Fibroblast of upper back skin (primary cell): ENCODE measurements at places on chromosomes 6 and 20.

DNA sequence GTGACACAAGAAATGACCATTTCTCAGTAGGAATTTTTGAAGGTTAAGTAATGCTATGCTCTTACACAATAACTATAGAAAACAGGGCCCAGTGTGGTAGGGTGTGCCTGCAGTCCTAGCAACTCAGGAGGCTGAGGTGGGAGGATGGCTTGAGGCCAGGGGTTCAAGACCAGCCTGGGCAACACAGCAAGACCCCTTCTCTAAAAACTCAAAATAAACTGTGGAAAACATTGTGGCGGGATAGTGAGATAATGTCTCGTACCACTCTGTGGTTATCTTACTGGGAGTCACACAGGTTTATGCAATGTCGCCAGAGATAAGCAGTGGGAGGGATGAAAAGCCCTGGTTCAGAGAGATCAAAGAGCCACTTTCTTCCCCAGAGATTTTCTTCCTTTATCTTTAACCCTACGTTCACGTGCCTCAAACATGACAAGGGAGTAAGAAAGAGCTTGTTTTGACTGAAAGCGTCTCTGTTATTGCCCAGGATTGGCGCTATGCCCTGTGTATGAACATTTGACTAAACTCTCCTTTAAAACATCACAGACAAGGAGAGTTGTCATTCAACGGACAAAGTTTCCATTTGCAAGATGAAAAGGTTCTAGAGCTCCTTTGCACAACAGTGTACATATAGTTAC, 13.9 kb downstream of the GCM1 start:
- no peak for DNase-seq

- DNase-seq: no peak
Observed at GRCh38 chr20:44914924-44915323, 5.1 kb downstream of the PABPC1L start.

- DNase-seq: no peak
Observed at GRCh38 chr6:157181649-157182048, 141.7 kb downstream of the TMEM242 start.

GRCh38 chr6:57017841-57018240, 28.7 kb upstream of the KIAA1586 start:
- no peak for DNase-seq

GRCh38 chr20:58624687-58625086, 26.4 kb upstream of the STX16 start:
- DNase-seq: no peak

- DNase-seq: peak; percentile 49
Observed at GRCh38 chr20:16064989-16065707, 508.1 kb downstream of the KIF16B start.

- DNase-seq: peak; percentile 78
Observed at GRCh38 chr20:53162251-53162835, 190.2 kb downstream of the TSHZ2 start.

DNA sequence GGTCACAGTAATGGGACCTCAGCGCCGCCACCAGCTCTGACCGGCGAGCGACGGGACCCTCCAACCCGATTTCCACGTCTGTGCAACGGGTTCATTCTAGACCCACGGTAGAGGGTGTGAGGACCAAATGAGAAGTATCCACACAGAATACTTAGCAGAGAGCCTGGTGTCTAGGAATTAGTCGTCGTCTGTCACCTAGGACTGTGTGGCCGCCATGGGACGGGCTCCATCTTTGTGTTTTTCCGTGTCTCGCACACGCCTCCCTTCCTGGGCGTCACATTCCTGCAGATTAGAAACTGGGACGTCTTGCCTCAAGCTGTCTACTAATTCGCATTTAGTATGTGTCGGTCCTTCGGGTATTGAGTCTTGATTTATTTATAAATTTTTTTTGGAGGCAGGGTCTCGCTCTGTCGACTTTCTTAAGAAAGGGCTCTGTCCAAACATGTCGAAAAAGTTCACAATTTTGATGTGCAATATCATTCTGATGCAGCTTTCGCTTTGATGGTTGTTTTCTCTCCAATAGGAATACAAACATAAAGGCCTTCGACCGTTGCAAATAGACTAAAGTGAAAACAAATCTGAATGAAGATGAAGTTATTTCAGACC, 563 bp downstream of the MGME1 start:
- no peak for DNase-seq

DNA sequence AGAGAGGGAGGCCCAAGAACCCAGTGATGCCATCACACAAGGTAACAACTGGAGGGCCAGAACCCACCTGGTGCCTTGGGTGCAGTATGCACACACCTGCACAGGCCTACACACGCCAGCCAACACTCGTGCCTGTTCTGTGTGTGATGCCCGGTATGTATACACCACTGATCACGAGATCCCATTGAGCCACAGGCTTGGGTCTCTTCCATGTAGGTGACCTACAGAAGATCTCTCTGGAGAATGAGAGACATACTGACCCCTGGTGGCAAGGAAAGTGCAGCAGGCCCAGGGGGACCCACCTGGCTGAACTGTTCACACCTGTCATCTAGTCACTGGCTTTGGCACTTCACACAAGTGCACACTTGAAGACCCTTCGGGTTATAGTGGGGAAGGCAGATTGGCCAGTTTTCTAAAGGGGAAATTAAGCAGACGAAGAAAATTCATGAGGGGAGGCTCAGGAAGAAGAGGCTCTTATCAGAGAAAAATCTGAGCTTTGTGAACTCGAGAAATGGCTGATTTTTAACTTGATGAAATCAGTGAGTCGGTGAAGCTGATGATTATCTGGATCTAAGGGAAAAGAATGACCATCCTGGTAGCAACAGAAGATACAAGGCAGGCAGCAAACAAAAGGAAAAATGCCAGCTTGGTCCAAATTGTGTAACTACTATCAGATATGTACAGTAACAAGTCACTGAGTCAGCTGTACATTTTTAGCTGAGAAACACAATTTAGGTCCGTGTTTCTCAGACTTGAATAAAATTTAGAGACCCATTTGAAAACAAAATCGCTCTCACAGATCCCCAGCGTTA, 69.1 kb upstream of the PBOV1 start:
- DNase-seq: peak; percentile 28

- DNase-seq: no peak
Observed at GRCh38 chr20:62269871-62270270, 31.6 kb downstream of the OSBPL2 start.

DNA sequence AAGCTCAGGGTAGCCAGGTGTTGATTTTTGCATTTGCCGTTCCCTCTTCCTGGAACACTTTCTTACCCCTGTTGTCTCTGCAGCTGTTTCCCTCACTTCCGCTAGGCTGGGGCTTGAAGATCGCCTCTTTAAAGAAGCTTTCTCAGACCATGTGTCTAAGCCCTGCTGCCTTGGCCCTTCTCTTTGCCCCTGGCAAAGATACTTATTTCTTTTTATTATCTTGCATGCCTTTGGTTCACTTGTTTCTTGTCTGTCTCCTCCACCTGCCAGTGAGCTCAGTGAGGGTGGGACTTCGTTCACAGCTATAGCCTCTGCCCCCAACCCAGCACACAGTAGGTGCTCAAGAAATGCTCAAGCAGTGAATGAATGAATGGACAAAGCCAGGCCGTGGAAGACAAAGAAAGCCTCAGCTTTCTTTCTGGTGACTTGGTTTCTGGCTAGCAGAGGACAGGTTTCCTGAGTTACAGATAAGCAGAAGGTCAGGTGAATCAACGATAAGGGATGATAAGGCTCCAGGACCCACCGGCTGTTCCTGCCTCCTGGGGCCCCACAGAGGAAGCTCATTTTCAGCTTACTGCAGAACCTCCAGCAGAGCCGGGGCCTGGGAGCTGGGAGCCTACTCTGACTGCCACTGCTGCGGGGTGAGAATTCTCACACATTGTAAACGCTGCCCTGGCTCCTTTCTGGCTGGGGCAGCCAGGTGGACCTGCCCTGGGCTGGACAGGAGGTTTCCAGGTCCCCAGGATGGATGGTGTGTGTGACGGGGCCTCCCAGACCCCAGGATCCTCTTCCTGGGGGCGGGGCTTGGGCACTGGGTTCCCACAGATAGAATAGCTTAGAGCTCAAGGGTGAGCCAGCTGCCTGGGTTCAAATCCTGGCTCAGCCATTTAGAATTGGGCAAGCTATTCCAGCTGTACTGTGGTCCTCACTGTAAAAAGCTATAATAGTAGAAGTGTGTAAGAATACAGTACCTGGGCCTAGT, 29.8 kb downstream of the SNAI1 start:
- DNase-seq: no peak

GRCh38 chr6:115643762-115644161, 416.9 kb downstream of the FRK start:
- DNase-seq: peak; percentile 73

DNA sequence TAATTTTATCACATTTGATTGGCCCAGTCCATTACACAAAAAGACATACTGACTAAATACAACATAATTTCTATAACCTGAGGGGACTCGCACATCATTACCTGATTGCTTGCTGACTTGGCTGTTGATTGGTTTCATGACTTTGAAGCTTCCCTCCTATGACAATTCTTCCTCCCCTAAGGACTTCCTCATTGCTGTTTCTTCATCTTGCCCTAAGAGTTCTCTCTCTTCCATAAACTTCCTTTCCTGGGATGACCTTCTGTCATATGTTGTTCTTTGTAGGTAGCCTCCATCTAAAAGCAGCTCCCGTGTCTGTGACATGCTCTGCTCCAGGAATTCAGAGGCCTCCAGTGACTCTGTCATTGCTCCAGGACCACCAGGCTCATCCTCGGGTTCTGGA, 22.6 kb downstream of the RSPH3 start:
- DNase-seq: no peak

- DNase-seq: no peak
Observed at GRCh38 chr20:20051767-20052073, 546 bp downstream of the CRNKL1 start.

DNA sequence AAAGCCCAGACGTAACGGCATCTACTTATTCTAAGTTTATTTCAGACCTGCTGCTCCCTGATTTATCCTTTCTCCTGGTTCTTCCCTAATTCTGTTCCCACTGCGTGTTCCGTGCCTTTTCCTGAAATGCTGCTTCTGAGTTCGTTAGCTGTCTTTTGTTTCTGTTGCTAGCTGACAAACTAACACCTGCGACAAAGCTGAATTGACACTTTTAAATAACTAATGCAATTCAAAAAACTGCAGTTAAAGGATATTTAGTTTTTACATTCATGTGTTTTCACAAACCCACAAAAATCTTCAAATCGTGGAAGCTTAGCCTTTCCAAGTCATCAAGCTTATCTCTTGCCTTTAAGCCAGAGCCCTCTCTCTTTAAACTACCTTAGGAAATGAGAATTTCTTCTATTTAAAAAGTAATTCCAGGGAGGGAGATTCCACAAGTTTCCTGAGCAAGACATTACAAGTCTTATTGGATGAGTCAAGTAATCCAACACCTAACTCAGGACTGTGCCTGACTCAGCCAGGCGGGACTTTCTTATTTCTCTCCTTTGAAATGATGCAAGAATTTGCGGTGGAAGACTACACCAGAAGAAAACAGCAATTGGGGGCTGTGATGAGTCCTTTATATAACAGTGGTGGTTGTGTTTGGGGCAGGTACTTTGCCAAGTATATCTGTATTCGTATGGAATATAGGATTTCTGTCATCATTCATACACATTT, 6.3 kb downstream of the ADTRP start:
- DNase-seq: peak; percentile 98

- DNase-seq: peak; percentile 36
Observed at GRCh38 chr6:104527761-104528415, 331.8 kb downstream of the HACE1 start.

DNA sequence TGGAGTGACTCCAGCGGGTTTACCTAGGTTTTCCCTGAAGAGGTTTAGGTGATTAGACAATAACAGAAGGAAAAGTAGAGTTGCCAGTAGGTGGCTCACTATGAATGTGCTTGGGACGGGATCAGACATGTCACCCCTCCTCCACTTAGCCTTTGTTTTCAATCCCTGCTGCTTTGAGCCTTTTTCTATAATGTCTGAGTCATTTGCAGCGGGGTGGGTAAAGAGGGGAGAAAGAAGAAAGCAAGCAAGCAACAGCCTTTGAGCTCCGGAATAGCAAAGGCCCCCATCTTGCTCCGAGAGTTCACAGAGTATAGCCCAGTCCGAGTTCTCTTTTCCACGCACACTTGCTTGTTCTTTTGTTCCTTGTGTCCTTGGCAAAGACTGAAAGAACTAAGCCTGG, 129.1 kb downstream of the PACRG start:
- peak; percentile 93 for DNase-seq

DNA sequence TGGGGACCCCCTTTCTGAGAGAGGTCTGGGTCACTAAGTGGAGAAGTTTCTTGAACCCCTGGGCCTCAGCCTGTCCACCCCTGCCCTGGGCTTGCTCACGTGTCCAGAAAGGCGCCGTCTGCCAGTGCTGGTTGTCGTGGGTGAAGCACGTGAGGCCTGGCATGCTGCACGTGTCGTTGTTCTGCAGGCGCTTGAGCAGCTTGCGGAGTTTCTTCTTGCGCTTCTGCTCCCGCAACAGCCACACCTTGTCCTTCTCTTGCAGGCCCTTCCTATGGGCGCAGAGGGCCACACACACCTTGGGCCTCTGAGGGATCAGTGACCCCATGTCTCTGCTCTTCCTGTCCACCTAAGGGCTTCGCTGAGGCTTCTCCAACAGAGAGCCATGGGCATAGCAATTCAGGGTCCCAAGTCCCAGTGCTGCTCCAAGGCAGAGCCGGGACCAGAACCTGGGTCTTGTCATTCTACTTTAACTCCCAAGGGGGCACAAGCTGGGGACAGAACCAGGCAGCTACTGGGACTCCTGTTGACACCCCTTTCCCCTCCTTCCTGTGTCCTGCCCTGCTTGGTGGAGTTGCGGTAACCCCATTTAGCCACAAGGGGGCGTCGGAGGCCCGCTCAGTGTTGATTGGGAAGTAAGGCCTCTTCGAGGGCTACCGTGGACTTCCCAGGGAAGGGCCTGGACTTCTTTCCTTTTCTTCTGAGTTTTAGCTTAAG, 121.8 kb downstream of the SULF2 start:
- DNase-seq: peak; percentile 77

DNA sequence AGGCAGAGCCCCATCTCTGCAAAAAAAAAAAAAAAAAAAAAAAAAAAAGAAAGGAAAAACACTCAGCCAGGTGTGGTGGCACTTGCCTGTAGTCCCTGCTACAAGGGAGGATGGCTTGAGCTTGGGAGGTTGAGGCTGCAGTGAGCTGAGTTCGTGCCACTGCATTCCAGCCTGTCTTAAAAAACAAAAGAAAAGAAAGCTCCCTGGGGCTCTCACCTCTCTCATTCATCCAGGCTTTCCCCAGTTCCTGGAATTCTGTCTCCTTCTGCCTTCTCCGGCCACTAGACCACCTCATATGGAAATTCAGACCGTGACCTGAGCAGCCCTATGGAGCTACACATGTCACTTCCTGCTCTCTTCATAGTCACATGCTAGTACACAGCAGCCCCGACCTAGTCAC, 101.1 kb upstream of the TAB2 start:
- no peak for DNase-seq
